Bronchus fibroblast of lung (primary cell): ENCODE measurements at places on chromosomes 7 and 10. TPM values are rescaled to one million over a fixed set of nuclear protein-coding genes. Genes with fewer than 3 reads are reported as not detected.

Gene GRM3
- total RNA-seq, result not detected in 2 replicates

Gene C10orf90
- 0.15 and 0.17 TPM in 2 replicates for total RNA-seq

Gene GNAT3
- not detected in 2 replicates for total RNA-seq

Gene OPN1SW
- total RNA-seq, result not detected in 2 replicates

Gene TEX36
- total RNA-seq, result not detected in 2 replicates

Gene KCNH2
- 0.15 TPM in 1 of 2 replicates, not detected in the other for total RNA-seq

Gene ASB15
- total RNA-seq, result not detected in 2 replicates

Gene UTF1
- not detected in 2 replicates for total RNA-seq

Gene ELAPOR2
- 2.5 and 4.4 TPM in 2 replicates for total RNA-seq

Gene ADCY1
- 0.15 and 0.17 TPM in 2 replicates for total RNA-seq

Gene AKR1C3
- total RNA-seq, result 0.67 and 1.8 TPM in 2 replicates

Gene TFPI2
- 4.6 and 5.0 TPM in 2 replicates for total RNA-seq

Gene CCL24
- total RNA-seq, result not detected in 2 replicates

Gene KLHDC10
- total RNA-seq, result 9.4 and 12.3 TPM in 2 replicates

Gene EVX1
- not detected in 2 replicates for total RNA-seq

Gene ADAM22
- 0.30 and 0.67 TPM in 2 replicates for total RNA-seq

Gene ABCC2
- total RNA-seq, result under 0.01 and 0.17 TPM in 2 replicates

Gene COPG2
- 23.3 and 23.9 TPM in 2 replicates for total RNA-seq

Gene TDRD1
- total RNA-seq, result not detected in 2 replicates

Gene GHITM
- total RNA-seq, result 165 and 175 TPM in 2 replicates

Gene ZNF735
- total RNA-seq, result not detected in 2 replicates

Gene GBX1
- not detected in 2 replicates for total RNA-seq

Gene ADGRA1
- total RNA-seq, result not detected in 2 replicates

Gene VWDE
- total RNA-seq, result 0.15 and 0.17 TPM in 2 replicates

Gene HYAL4
- total RNA-seq, result not detected in 2 replicates

Gene MPP7
- total RNA-seq, result 0.45 and 0.84 TPM in 2 replicates

Gene HOXA7
- 3.9 and 4.2 TPM in 2 replicates for total RNA-seq

Gene SP4
- 3.6 and 4.2 TPM in 2 replicates for total RNA-seq

Gene EBLN1
- not detected in 2 replicates for total RNA-seq
